ENCODE measurements at places on chromosomes 1 and 21. TPM values are rescaled to one million over a fixed set of nuclear protein-coding genes. Genes with fewer than 3 reads are reported as not detected.

Gene IVL
- not detected for total RNA-seq

Gene PPFIA4
- 0.63 TPM for total RNA-seq

DNA sequence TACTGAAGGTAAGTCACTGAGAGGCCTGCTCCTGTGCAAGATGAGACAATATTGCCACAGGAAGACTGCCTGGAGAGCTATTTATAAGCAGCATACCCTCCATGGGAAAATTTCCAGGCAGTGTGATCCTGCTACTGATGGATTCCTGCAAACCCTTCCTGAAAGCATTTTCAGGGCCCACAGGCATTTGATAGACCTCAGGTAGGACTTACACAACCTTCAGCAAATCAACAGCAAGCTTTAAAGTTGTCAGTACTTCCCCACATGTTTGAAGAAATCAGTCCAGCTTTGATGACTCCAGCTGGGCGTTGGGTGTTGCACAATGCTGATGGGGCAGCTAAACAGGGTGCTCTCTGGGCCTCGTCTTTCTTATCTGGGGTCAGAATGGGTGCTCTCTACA lies 108.8 kb downstream of the PLXNA2 start:
- H3K4me1 ChIP-seq: peaks cover 67% of the 10 kb centered on the region
- peaks cover 3% of the 10 kb centered on the region for H3K36me3 ChIP-seq
- peak overlapping the region; percentile 8 for H3K27ac ChIP-seq
- no peaks in the 10 kb centered on the region for H3K27me3 ChIP-seq
- H3K4me3 ChIP-seq: no peak overlapping the region

DNA sequence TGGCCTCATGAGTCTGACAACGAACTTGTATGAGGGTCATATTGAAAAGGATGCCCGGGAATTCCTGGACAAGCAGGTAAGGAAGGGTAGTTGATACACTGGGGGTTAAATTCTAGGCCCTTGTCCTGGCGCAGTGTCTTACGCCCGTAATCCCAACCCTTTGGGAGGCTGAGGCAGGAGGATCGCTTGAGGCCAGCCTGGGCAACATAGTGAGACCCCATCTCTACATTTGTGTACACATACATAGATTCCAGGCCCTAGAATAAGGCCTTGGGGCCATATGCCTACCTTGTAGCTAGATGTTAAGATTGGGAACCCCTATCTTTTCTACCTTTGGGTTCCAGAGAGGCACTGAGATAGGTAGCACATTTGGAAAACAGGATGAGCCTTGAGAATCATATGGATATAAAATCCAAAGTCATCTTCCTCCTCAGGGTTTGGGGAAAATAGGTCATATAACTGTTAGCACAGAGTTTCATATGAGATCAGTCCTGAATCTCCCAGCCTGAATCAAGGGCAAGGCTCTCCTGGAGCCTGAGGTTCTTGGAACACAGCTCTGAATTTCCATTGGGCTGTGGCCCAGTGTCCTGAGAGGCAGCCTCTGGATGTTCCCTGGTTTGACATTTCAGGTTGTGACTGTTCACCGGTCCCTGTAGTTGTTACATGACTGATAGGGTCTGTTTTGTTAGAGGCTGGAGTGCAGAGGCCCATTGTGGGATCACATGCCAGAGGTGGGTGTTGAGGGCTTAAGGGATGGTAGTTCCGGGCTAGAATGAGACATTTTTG lies 104.4 kb downstream of the PIK3R3 start:
- no peak overlapping the region for H3K4me3 ChIP-seq
- H3K4me1 ChIP-seq: no peaks in the 10 kb centered on the region
- no peaks in the 10 kb centered on the region for H3K27me3 ChIP-seq
- H3K27ac ChIP-seq: no peak overlapping the region
- no peak for DNase-seq

DNA sequence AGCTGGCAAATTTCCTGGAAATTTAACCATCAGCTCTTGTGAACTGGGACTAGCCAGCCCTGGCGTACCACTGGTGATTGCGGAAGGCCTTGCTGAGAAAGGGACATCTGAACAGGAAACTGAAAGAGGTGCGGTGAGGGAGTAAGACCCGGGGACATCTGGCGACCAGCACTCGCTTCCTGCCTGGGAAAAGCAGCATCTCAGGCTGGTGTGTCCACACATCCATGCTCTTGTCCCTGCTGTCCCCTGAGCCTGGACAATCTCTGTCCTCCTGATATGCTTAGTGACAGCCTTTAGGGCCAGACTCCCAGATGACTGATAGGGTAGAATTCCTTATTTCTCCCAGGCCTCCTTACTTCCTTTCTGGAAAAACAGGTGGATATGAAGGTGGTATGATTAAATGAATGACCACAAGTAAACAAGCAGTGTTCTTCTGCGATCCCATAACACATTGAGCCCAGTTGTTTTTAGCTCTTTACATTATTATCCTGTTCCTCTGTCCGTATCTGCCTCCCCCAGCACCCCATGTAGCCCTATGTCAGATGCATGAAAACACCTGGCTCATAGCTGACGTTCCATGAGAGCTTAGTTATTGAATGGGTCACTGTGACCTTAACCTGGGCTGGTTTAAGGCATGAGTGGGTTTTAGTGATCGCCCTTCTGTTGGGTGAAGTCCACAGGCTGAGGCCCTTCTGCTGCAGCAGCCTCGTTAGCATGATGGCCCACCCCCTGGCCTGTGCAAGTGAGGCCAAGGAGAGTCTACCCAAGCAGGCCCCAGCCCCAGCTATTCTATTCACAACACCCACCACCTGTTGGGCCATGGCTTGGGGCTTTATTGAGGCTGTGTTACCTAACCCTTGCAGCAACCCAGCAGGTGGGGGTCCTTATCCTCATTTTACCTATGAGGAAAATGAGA lies 76.1 kb upstream of the GADD45A start:
- H3K27ac ChIP-seq: no peak overlapping the region
- no peaks in the 10 kb centered on the region for H3K4me1 ChIP-seq
- H3K27me3 ChIP-seq: no peaks in the 10 kb centered on the region
- H3K4me3 ChIP-seq: no peak overlapping the region
- H3K36me3 ChIP-seq: no peaks in the 10 kb centered on the region
- no peak for DNase-seq
